CD4-positive, alpha-beta T cell treated with Interleukin-15 for 4 hours (primary cell): ENCODE measurements at places on chromosomes 5 and 9.

- no peak for DNase-seq
Observed at GRCh38 chr9:94127806-94128205, 43.5 kb downstream of the PTPDC1 start.

GRCh38 chr5:150558088-150558621 is 50.2 kb downstream of the NDST1 start:
- DNase-seq, result no peak

DNA sequence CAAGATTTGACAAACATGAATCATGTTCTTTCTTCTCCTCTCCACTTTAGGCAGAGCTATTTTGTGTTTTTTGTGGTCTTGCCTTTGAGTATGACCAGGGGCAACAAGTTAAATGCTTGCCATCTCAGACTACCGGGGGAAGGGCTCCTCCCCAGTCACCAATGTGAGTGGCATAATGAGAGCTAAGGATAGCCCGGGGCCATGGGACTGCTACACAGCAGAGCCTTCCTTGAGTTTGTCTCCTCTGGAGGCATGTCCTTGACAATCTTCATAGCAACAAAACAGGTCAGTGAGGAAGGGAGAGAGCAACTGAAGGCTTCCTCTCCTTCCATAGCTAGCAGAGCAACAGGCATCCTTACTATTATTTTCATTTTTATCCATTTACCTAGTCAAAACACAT is 299.3 kb downstream of the ENC1 start:
- DNase-seq, result no peak

- DNase-seq, result no peak
Observed at GRCh38 chr5:138623053-138623452, 47.9 kb upstream of the HSPA9 start.

DNA sequence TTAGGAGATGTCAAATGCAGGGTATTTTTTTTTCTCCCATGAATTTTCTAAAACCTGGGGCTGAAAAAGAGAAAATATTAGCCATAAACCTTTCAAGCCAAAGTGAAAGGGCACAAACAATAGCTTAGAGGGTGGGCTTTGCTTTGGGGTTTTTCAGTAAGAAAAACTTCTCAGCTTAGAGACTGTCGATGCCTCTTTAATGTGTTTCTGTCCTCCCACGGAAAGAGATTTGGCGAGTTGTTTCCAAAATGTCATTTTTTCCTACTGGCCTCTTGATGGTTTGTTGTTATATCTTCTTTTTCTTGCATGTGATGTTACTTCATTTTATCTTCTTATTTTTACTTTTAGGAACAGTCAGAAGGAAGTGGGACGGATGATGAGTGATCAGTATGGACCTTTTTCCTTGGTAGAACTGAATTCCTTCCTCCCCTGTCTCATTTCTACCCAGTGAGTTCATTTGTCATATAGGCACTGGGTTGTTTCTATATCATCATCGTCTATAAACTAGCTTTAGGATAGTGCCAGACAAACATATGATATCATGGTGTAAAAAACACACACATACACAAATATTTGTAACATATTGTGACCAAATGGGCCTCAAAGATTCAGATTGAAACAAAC is 177.3 kb downstream of the SMARCA2 start:
- DNase-seq, result no peak

GRCh38 chr5:22560147-22560546 is 293.0 kb downstream of the CDH12 start:
- DNase-seq, result no peak

DNA sequence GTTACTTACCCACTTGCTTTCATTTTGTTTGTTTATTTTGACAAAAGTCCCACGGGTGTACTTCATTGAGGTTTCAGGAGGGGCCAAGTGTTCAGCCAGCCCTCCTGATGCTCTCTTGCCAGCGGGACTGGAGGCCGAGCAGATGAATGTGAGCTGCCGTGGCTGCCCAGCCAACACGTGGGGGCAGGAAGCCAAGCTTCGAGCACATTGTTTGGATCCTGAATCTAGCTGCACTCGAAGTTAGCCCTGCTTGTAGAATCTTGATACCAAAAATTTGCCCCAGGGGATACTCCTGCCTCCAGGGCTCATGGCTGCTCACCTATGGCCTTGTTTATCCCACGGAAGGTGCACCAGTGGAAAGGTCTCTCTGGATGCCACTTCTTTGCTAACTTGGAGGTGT is 49.3 kb downstream of the RASGEF1C start:
- no peak for DNase-seq
